ENCODE measurements at places on chromosomes 3 and 15.

- DNase-seq = no peak
Observed at GRCh38 chr3:171369156-171369555, 91.0 kb downstream of the TNIK start.

DNA sequence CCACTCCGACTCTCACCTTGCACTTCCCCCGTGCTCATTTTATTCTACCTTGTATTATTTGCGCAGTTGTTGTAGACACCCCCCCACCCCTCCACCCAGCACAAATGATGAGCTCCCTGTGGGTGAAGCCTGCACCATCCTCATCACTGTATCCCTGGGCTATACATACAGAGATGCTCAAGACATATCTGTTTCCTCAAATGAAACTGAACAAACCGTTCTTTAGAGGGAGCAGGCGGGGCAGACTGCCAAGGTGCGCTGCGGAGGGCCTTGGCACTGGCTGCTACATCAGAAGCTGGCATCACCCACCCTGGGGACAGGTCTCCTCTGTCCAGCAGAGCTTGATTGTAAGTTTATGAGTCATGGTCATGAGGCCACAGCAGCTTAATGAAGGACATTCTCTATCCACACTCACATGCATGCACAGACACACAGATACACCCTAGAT is 29.0 kb downstream of the ADCY5 start:
- no peak for DNase-seq

- DNase-seq = no peak
Observed at GRCh38 chr15:88658972-88659931, 20.4 kb downstream of the ISG20 start.

DNA sequence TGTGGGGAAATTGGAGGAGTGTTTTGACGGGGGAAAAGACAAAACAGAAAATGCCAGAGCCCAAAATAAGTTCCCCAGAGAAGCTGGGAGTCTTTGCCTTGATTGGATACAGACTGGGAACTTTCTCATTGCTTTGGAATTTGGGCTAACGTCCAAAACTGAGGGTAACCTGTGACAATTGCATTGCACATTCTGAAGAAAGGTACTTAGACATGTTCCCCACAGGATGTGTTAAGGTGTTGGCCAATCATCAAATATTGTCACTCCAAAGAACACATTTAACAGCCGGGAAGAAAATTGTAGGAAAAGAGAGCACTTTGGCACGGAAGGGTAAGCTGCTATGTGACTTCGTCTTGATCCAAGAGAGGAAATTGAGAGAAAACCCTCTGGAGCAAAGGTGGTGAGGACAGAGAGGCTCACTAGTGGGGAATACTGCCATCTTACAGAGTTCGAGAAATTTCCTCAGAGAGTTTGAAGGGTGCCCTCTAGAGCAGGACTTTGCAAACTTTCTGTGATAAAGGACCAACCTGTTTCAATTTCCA is 619.5 kb upstream of the TBL1XR1 start:
- no peak for DNase-seq

DNA sequence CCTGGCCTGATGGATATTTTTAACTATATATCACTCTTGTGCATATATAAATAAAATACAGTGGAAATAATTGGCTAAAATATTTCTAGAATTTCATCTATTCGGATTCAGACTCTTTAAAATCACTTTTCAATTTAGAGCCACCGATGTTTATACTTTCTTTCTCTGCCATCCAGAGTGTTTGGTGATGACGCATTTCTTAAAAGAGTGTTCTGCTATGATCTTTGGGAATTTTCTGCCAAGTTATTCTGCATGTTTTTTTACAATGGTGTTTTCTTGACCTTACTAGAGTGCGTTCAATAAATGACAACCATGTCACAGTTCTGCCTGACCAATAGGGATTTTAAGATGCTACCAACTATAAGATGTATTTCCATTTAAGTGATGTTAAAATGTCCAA is 30.2 kb downstream of the PPP2R3A start:
- no peak for DNase-seq

DNA sequence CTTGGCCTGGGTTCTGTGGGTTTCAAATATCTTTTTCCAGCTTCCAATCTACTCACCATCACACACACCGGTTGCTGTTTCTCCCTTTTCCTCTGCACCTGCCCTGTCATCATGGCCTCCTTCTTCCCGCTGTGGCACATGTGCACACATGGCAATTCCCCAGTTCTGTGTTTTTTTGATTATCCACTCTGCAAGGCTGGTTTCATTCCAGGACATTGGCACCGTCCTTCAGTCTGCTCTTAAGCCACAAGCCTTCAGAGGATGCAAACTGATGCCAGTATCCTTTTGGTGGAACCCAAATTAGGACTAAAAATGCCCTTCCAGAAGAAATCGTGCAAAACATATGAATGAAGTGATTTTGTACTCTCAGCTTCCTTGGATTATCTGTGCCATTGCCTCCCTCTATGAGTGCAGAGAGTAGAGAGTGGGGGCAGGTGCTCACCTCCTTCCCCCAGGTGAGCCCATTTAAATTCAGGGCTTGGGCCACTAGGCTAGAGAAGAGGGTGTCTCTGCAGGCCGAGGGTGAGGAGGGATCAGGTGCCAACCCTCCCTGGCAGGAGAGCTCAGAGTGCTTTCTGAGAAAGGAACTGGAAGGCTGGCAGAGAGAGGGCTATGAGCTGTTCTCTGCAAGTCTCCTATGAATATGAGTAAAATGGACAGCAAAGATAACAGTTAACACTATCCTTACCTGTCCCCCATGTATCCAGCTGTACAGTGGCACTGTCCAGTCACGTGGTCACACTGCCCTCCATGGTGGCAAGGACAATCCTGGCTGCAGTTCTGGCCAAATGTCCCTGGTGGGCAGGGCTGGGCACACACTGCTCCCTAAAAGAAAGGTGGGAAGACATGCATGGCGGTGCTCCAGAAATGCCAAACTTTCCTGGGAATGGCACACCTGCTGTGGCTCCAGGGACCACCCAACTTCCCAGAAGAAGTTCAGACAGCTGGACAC is 100.8 kb downstream of the RAB11A start:
- DNase-seq = no peak

DNA sequence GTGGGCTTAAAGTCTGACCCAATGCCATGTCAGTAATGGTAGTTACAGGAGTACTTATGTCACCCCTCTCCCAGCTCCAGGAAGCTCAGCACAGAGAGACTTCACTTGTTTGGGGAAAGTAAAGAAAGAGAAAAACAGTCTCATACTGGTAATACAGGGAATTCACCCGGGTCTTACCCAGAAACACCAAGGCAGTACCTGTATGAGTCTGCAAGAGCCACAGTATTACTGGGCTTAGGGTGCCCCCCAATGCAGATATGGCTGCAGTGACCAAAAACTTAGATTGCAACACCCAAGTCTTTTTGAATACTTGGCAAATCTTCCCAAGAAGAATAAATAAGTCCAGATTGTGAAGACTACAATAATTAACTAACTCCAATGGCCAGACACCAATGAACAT is 622.1 kb downstream of the IGSF11 start:
- no peak for DNase-seq

DNA sequence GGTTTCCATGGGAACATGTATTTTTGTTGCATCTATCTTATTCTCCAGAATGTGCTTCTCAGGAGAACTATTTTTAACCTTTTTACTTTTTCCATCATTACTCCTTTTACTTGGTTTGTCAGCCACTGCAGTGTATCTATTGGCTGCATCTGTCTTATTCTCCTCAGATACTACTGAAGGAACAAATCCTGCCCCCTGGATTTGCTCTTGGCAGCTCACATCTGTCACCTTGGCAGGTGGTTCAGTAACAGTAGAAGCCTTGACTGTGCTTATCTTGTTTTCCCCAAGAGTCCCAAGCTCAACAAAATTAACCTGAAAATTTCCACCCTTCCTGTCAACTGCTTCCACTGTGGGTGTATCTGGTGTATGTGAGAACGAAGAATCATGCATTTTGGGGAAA is 106.0 kb downstream of the MAP4 start:
- no peak for DNase-seq

- DNase-seq = no peak
Observed at GRCh38 chr3:3836845-3837244, 37.6 kb downstream of the LRRN1 start.

- no peak for DNase-seq
Observed at GRCh38 chr3:34238407-34238806, 440.0 kb downstream of the PDCD6IP start.

DNA sequence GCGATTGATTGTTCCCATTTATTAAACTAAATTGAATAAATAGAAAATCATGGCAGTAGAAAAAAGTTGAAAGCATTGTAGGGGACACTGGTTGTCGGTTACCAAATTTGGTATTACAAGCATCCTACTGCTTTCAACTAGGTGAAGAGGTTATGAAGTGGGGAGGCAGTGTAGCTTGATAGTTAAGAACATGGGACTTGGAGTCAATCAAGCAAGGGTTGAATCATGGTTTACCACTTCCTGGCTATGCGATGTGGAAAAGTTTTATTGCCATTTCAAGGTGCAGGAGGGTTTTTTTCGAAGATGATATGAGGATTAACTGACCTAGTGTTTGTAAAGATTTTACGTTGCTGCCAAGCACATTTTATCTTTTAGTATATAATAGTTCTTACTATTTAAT is 318.2 kb upstream of the KCNH8 start:
- no peak for DNase-seq

DNA sequence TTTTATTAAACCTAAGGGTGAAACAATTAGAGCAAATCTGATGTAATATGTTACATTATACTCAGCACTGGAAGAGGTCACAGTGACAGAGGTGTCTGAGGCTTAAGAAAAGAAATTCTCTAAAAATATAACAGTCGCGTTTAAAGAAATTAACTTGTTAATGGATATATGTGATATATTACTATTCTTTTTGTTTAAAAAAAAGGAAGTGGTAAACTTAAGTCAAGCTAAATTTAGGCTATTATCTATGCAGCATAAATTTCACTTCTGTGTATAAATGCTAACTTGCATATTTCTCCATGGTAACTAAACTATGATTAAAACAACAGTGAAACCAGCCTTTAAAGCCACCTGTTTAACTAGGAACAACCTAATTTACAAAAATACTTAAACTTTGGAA is 191.3 kb downstream of the FOXP1 start:
- no peak for DNase-seq

GRCh38 chr3:135802171-135802570 is 163.4 kb upstream of the PPP2R3A start:
- no peak for DNase-seq

DNA sequence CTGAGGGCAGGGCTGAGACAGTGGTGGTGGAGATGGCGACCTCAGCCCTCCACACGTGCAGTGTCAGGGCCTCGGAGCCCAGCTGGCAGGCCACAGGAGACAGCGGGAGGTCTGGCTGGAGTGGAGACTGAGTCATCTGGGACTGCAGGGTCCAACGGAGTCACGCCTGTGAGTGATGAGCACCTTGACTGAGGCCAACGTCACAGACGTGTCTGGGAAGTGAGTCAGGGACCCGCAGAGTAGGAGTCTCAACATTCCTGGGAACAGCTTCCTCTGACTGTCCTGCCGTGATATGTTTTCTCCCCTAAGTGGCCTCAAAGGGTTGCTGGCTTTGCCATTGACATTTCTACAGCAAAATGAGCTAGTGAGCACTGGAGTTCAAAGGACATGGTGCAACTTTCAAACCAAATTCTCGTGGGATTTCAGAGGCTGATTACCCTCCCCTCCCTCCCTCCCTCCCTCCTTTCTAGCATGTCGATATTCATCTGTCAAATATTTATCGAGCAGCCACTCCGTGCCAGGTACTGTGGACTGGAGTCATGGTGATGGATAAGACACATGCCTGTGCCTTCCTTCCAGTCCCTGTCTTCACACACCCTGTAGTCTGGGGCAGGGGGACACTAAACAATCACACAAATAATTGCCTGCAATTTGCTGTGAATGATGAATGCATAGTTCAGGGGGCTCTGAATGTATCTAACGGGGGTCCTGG is 53.3 kb upstream of the AMOTL2 start:
- no peak for DNase-seq

DNA sequence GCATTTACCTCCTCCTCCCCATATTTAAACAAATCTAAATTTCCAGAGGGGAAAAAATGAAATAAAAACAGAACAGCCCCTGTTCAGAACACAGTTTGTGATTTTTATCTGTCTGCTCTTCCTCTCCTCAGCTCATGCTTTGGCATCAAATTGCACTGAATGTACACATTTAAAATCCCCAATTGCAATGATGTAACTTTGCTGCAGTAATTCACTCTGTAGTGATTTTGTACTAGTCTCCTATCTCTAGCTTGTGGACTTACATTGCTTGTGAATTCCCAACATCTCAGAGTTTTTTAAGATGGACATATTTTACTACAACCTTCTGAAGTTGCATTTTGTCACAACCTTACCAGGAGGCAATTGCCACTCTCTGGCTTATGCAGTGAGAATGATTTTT is 81.6 kb upstream of the ROBO2 start:
- no peak for DNase-seq

DNA sequence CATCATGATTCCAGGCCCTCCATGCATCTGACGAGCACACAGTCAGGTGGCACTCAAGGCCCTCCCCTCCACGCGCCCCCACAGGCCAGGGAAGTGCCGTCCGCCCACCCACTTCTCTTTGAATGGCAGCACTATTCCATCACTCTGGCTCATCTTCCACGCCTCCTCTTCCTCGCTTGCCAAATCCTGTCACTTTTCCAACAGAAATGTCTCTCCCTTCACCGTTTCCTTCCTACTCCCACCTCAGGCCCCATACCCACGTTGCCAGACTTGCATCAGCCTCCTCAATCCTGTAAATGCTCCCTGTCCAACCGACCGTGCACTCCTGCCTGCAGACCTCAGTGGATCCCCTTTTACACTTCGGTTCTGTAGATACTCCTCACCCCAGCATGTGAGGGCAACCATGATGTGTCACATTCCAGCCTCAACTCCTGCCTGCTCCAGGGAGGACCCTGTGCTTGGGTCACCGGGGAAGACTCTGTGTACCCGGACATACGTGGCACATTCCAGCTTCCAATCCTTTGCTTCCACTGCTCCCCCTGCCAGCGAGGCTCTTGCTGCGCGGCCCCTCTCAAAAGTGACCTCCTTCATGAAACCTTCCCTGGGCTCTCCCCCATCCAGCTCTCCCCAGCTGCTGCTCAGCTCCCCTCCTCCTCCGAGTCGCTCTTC is 29.6 kb downstream of the ADCY5 start:
- DNase-seq = no peak

DNA sequence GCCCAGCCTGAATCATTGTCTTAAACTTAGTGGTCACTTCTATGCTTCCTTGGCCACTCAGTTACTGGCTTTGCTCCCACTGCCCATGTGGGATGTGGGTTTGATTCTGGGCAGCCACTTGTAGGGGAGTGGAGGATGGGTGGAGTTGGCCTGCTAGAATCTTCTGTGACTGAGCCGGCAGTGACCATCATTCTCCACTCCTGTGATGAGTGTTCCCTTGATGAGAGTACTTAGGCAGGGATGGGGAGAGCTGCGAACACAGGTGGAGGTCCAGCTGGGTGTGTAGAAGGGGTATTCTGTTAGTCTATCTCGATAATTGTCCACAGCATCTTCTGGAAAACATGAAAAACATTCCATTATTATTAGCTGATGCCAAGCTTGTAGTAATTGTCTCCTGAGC is 8.0 kb downstream of the TM6SF1 start:
- DNase-seq = no peak

Data from NCI-H1105 treated with DMSO at 0.1 percent for 48 hours (cell line).